Epithelial cell of esophagus (primary cell): ENCODE measurements at places on chromosomes 3 and 15.

GRCh38 chr3:71601811-71602210, 18.3 kb upstream of the FOXP1 start:
- DNase-seq: peak; percentile 83

- peak; percentile 50 for DNase-seq
Observed at GRCh38 chr15:79897380-79897678, 515 bp upstream of the MTHFS start.

DNA sequence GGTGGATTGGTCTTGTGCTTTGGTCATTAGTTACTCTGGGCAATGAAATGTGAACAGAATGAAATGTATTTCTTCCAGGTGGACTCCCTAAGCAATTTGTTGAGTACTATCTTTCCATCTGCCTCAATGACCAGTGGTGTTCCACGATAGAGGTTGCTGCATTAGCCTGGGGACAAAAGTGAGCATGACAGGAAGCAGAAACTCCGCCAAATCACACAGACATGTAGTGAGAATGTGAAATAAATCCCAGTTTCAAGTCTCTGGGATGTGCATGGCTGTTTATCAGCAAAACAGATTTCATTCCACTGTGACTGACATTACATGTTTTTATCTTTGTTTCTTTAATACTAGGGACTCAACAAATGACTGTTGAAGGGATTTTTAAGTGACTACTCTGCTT, 63.3 kb upstream of the DCBLD2 start:
- no peak for DNase-seq

GRCh38 chr15:84953726-84954125, 27.9 kb upstream of the PDE8A start:
- no peak for DNase-seq

GRCh38 chr3:69080233-69080920, at the start of gene UBA3:
UBA3 (minus strand) TSS chr3:69080365; CDS start chr3:69080353, 12 bp downstream.
- DNase-seq: peak; percentile 92
